Daoy (cell line): ENCODE measurements at places on chromosomes 16 and 17. TPM values are rescaled to one million over a fixed set of nuclear protein-coding genes. Genes with fewer than 3 reads are reported as not detected.

The STH gene
- not detected in 2 replicates for total RNA-seq

The CRYBA1 gene
- not detected in 2 replicates for total RNA-seq

The PPP1R1B gene
- total RNA-seq, result not detected in 2 replicates

The MYH13 gene
- under 0.01 TPM in 1 of 2 replicates, not detected in the other for total RNA-seq

The COX6A2 gene
- not detected in 2 replicates for total RNA-seq

The GAS2L2 gene
- total RNA-seq, result not detected in 2 replicates

The SLC47A2 gene
- not detected in 2 replicates for total RNA-seq

The LRRC75A gene
- 0.97 and 2.6 TPM in 2 replicates for total RNA-seq

The SDK2 gene
- total RNA-seq, result 0.33 and 0.74 TPM in 2 replicates

The HIC1 gene
- total RNA-seq, result 10.4 and 12.2 TPM in 2 replicates
